Adrenal gland (tissue), 19 donors: ENCODE measurements at places on chromosomes 16 and 17. TPM values are rescaled to one million over a fixed set of nuclear protein-coding genes. Genes with fewer than 3 reads are reported as not detected.
A peak's percentile ranks its signal among the peaks of the same experiment; 100 is the strongest.

DNA sequence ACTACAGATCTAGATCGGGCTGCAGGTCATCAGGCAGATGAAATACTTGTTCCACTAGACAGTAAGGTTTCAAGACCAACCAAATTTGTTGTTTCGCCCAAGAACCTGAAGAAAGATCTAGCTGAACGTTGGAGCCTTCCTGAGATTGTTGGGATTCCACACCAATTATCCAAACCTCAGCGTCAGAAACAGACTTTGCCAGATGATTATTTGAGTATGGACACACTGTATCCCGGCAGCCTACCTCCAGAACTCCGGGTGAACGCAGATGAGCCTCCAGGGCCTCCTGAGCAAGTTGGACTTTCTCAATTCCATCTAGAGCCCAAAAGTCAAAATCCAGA is 14.4 kb downstream of the LRRC37B start:
- H3K4me3 ChIP-seq, result no peak overlapping the region
- H3K36me3 ChIP-seq, result no peaks in the 10 kb centered on the region
- no peak overlapping the region for H3K27ac ChIP-seq
- no peaks in the 10 kb centered on the region for H3K27me3 ChIP-seq
- H3K4me1 ChIP-seq, result no peaks in the 10 kb centered on the region
- no peak for DNase-seq

Gene ULK2
- total RNA-seq, result 21.2 TPM

- no peaks in the 10 kb centered on the region for H3K36me3 ChIP-seq
- peaks cover 51% of the 10 kb centered on the region for H3K4me1 ChIP-seq
- peak overlapping the region; percentile 45 for H3K27ac ChIP-seq
- no peaks in the 10 kb centered on the region for H3K27me3 ChIP-seq
- DNase-seq, result no peak
Observed at GRCh38 chr16:87469169-87469568, 23.7 kb downstream of the ZCCHC14 start.

Gene C1QTNF8
- total RNA-seq, result 0.19 TPM

GRCh38 chr16:14629612-14629918 is 495 bp downstream of the PARN start:
- H3K36me3 ChIP-seq, result no peaks in the 10 kb centered on the region
- no peak for DNase-seq

Gene KRT27
- not detected for total RNA-seq

DNA sequence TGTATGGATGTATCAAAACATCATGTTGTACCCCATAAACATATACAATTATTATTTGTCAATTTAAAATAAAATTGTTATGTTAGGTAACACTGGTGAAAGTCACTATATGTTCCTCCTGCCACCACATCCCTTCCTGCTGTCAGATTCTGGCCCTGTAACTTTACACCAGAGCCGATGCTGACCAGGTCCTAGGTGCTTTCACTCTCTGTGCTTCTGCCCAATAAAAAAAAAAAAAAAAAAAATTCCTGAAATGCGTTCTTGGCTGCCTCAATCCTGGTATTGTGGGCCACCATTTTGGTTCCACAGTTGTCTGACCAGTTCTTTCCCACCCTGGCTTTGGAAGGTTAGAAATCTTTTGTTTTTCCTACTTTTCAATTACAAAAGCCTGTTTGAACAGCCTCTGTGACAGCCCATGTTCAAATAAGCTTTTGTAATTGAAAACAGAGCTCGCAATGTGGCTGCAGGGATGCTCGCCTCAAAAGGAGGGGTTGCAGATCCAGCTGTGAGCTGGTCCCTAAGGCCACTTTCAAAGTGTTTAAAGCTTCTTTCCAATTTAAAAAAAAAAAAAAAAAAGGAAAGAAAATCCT is 831.0 kb upstream of the EEF2KMT start:
- H3K27ac ChIP-seq, result no peak overlapping the region
- H3K27me3 ChIP-seq, result no peaks in the 10 kb centered on the region
- H3K4me1 ChIP-seq, result no peaks in the 10 kb centered on the region
- no peak overlapping the region for H3K4me3 ChIP-seq
- H3K36me3 ChIP-seq, result no peaks in the 10 kb centered on the region

Gene HOXB3
- total RNA-seq, result 3.3 TPM

DNA sequence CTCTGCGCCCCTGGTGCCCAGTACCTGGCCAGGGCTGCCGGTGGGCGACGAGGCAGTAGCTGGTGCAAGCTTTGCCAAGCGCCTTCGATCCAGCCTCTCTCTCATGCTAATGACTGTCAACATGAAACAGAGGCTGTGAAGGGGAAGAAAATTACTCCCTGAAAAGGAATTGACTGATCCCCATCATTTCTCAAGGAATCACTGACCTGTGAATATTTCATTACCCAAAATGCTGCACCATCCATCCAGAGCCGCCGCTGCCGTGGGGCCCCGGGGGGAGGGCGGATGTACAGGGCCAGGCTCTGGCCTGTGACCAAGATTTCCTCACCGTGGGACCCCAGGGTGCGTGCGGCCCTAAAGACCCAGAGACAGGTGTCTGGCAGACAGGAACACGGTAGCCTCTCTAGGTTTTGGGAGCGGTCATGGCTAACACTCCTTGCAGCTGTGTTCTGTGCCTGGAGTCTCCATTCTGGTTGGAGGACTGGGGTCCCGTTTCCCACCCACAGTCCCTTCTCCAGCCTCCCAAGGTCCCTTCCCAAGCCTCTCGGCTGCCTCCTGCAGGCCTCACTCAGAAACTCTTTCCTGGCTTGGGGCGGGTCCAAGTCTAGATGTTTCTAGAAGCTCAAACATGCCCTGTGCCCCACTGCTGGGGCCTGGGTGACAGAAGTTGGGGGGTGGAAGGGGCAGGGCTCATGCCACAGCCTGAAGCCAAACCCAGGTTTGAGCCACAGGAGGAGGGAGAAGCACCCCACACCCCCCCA is 73.3 kb downstream of the ENGASE start:
- DNase-seq, result no peak
- H3K4me3 ChIP-seq, result no peak overlapping the region
- no peaks in the 10 kb centered on the region for H3K36me3 ChIP-seq
- no peak overlapping the region for H3K27ac ChIP-seq

Gene CCDC200
- total RNA-seq, result not detected

DNA sequence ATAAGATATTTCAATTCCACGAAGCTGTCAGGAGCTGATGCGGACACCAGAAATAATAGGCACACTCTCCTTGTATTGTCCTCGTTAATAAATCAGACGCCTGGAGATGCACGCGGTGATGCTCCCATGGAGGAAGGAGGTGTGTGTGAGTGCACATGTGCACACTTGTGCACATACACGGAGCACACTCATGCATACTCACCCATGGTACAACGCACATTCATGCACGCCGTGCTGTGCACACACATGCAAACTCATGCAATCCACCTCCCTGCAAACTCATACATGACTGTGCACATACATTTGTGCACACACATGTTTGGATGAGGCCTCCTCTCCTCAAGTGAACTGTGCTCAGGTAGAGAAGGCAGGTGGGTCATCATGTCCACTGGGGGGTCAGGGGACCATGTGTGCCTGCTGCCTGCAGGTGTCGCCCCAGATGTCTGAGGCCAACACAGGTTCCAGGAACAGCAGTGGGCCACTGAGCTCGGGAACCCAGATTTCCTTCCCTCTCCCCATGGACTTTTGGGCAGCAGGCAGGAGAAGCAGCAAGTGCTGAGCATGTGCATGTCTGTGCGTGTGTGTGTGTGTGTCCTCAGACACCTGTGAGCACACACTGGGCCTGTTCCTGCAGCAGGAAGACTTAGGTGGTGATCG is 165.3 kb downstream of the SDK2 start:
- H3K27me3 ChIP-seq, result no peaks in the 10 kb centered on the region
- no peaks in the 10 kb centered on the region for H3K4me1 ChIP-seq
- no peak for DNase-seq

DNA sequence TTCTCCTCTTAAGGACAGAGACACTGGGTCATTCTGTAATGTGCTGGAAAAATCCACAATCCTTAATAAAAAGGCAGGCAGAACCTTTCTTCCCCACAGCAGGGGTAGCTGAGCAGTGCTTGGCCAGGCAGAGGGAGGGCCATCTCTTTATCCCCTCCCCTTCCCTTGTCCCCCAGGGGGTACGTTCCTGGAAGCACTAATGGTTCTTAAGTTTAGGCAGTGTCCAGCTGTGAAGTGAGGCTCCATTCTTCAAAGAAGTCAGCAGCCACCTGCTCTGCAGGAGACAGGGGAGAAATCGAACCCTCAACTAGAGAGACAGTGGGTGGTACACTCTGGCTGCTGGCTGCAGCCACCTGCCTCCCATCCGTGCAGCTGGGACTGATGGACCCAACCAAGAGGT is 533.9 kb upstream of the CDH11 start:
- H3K4me1 ChIP-seq, result no peaks in the 10 kb centered on the region
- no peaks in the 10 kb centered on the region for H3K27me3 ChIP-seq
- no peak overlapping the region for H3K4me3 ChIP-seq

- H3K4me3 ChIP-seq, result peak overlapping the region; percentile 74
- peaks cover 7% of the 10 kb centered on the region for H3K4me1 ChIP-seq
- no peak for DNase-seq
- no peaks in the 10 kb centered on the region for H3K36me3 ChIP-seq
Observed at GRCh38 chr16:84505249-84506187, 1.1 kb upstream of the MEAK7 start.

- no peak for DNase-seq
- H3K36me3 ChIP-seq, result no peaks in the 10 kb centered on the region
- no peaks in the 10 kb centered on the region for H3K4me1 ChIP-seq
- peaks cover 3% of the 10 kb centered on the region for H3K27me3 ChIP-seq
Observed at GRCh38 chr17:5869041-5869745, 201.0 kb upstream of the WSCD1 start.

GRCh38 chr16:6602405-6602804 is 730.2 kb upstream of the RBFOX1 start:
- H3K4me1 ChIP-seq, result no peaks in the 10 kb centered on the region
- H3K27ac ChIP-seq, result no peak overlapping the region
- no peaks in the 10 kb centered on the region for H3K27me3 ChIP-seq
- no peaks in the 10 kb centered on the region for H3K36me3 ChIP-seq
- no peak for DNase-seq
- no peak overlapping the region for H3K4me3 ChIP-seq

DNA sequence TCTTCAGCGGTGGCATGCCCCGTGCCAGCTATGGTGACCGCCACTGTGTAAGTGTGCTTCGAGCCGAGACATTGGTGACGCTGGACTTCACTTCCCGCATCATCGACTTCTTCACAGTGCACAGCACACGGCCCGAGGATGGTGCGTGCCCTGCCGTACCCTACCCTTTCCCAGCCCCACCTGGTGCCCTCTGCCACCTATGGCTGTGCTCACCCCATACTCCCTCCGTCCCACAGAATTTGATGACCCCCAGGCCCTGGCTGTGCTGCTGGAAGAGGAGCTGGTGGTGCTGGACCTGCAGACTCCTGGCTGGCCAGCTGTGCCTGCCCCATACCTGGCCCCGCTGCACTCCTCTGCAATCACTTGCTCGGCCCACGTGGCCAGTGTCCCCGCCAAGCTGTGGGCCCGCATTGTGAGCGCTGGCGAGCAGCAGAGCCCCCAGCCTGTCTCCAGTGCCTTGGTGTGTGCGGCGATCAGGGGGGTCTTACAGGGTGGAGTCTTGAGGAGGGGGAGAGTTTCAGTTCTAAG is 9.5 kb downstream of the LLGL1 start:
- H3K27me3 ChIP-seq, result no peaks in the 10 kb centered on the region
- DNase-seq, result no peak
- no peak overlapping the region for H3K4me3 ChIP-seq
- H3K36me3 ChIP-seq, result peaks cover 32% of the 10 kb centered on the region
- H3K4me1 ChIP-seq, result peaks cover 16% of the 10 kb centered on the region

Gene NACA2
- total RNA-seq, result not detected

Gene PIK3R5
- total RNA-seq, result 20.3 TPM

Gene CCDC154
- total RNA-seq, result 0.46 TPM

DNA sequence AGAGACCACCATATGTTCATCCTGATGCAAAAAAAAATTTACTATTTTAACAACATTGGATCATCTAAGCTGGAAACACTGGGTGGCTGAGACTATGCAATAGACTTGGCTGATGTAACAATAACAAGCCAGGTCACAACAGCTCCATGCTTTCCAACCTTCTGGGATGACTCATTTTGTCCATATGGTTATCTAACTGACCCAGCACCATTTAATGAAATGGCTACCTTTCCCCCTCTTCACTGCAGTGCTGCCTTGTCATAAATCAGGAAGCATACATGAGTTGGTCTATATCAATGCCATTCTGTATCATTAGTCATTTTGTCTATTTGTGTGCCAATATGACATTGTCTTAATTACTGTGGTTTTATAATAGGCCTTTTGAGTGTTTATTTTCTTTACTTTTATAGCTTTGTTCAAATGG is 217.6 kb upstream of the KCNJ16 start:
- no peaks in the 10 kb centered on the region for H3K36me3 ChIP-seq
- H3K27me3 ChIP-seq, result no peaks in the 10 kb centered on the region
- H3K27ac ChIP-seq, result no peak overlapping the region
- H3K4me1 ChIP-seq, result peaks cover 21% of the 10 kb centered on the region
- no peak overlapping the region for H3K4me3 ChIP-seq

Gene KRTAP2-1
- total RNA-seq, result not detected

DNA sequence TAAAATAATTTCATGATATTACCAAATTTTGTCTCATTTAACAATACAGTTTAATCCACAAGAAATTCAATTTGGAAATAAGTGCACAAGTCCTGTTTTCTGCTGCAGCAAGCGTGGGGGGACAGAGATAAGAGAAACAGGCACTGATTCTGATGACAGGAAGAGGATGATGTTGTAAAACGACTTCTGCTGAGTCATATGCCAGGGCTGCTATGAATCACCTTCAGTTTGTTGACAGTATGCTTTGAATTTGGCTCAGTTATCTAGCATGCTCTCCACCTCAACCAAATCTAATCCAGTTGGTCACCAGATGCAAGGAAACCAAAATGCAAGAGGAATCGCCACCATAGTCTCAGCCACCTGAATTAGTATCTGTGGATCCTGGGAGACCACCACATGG is 244.1 kb upstream of the MON1B start:
- H3K27me3 ChIP-seq, result no peaks in the 10 kb centered on the region
- no peaks in the 10 kb centered on the region for H3K36me3 ChIP-seq
- DNase-seq, result peak; percentile 73

DNA sequence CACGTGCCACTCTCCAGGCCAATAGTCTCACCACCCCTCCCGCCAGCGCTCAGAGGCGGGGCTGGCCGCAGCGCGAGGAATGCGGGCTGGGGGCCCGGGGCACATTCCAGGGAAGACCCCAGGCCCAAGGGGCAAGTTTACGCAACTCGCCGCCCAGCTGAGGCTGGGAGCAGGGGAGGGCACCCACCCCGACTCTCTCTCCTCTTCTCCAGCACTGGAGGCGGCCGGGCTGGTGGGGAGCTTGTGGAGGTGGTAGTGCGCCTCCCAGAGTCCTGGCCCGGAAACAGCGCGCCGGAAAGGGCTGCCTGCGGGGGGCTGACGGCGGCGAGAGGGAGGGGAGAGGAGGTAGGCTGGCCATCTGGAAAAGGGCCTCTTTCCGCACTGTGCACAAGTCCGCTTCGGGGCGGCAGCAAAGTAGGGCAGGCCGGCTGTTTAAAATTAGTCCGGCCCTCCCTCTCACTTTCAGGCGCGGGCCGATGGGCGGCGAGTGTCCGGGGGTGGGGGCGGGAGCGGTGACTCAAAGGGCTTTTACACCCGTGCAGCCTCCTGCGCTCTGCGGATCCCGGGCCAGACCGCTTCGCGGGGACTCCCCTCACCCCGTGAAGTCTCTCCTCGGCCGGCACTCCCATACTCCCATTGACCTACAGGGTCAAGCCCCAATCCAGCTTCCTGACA is 1.1 kb downstream of the FHOD1 start:
- peak overlapping the region; percentile 62 for H3K4me3 ChIP-seq
- peak overlapping the region; percentile 85 for H3K27ac ChIP-seq

Gene KREMEN2
- total RNA-seq, result not detected

Gene ACAP1
- 2.9 TPM for total RNA-seq

- no peak overlapping the region for H3K4me3 ChIP-seq
- H3K36me3 ChIP-seq, result no peaks in the 10 kb centered on the region
- no peak for DNase-seq
- H3K27me3 ChIP-seq, result no peaks in the 10 kb centered on the region
- no peaks in the 10 kb centered on the region for H3K4me1 ChIP-seq
Observed at GRCh38 chr16:1621851-1622250, 9.7 kb downstream of the CRAMP1 start.

- H3K27ac ChIP-seq, result no peak overlapping the region
- H3K36me3 ChIP-seq, result no peaks in the 10 kb centered on the region
- peaks cover 18% of the 10 kb centered on the region for H3K4me1 ChIP-seq
Observed at GRCh38 chr16:84916178-84916577, 95.2 kb downstream of the ZDHHC7 start.
